ENCODE measurements at places on chromosomes 16 and 17.

- no peak for DNase-seq
These were observed 532 bp downstream of the CNTNAP1 start for GRCh38 chr17:42682722-42683403.

GRCh38 chr16:57988929-57989328 is 11.5 kb downstream of the ZNF319 start:
- no peak for DNase-seq

DNA sequence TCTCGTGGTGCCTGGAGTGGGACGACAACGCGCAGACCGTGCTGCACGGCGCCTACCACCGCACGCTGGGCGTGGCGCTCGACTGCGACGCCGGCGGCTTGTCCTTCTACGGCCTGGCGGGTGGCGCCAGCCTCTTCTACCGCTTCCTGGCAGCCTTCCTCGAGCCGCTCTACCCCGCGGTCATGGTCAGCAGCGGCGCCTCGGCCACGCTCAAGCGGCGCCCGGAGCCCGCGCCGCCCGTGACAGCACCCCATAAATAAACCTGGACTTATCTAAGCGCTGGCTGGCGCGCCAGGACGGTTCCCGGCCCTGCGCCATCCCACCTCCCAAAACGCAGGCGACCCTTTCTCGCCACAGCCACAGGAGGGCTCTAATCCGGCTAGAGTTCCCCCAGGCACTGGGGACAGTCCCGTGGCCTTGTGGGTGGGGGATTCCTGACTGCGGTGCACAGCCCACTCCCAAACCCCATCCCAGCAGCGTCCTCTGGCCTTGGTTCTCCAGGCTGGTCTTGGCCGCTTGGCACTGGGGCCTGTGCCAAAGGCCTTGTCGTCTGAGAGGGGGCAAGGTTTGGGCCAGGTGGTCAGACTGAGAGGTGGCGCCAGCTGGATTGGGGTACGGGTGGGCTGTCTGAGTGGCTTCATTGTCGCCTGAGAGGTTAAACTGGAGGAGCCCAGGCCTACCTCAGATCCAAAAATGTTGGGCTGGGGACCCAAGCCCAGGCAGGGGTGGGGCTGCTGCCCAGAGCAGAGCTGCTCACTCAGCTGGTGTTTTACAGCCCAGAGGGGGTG is 10.1 kb upstream of the SLC16A5 start:
- DNase-seq, result peak; percentile 35

GRCh38 chr16:58345574-58346354 is 46.5 kb upstream of the GINS3 start:
- DNase-seq, result no peak

- no peak for DNase-seq
These were observed 211.4 kb downstream of the BCAS3 start for GRCh38 chr17:60888812-60889709.

DNA sequence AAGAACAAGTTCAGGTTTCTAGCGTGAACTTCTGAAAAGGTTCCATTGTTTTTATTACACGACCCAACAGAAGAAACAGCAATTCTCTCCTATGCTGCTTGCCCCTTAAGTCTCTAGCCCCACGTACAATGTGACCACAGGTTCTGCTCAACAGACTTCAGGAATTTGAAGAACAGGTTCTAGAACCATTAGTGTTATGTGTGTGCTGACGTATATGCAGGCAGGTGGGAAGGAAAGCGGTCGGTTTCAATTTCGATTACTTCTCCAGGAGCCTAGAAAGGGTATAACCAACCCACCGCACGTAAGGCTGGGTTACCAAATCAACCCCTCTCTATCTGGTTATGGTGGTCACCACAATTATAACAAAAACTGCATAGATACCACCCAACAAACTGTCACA is 39.4 kb downstream of the XPO6 start:
- no peak for DNase-seq

DNA sequence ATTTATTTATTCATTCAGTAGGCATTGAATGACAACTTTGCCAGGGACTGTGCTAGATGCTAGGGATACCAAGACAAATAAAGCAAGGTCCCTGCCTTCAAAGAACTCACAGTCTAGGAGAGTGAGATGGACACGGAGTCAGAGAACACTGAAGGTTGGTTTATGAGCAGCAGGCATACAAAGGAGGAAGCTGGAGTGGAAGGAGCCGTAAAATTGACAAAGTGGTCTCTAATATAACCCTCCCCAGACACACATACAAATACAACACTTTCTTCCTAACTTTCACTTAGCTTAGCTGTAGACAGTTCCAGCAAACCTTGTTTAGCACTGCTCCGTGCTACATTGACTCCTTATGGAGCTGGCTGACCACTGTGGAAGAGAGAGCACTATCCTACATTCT is 229.7 kb downstream of the IRX3 start:
- no peak for DNase-seq

DNA sequence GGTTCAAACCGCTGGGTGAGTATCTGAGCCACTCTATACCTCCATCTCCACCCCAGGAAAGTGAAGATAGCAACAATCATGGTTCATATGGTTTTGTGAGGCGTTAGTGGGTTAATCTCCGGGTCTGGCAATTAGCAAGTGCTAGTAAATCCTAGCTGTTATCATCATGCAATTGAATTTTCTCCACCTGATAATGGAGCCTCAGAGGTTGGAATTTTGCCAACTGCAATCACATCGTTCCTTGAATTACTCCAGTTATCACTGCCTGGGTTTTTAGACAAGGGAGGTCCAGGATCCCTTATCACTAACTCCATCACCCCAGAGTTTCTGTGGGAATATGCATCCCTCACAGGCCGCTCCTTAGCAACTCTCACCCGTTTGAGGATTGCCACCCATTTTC is 311.5 kb downstream of the RBFOX1 start:
- no peak for DNase-seq

- no peak for DNase-seq
These were observed 1.3 kb upstream of the BAIAP2 start for GRCh38 chr17:81033535-81034167.

- no peak for DNase-seq
These were observed 17.1 kb downstream of the ANKFY1 start for GRCh38 chr17:4246674-4247073.

DNA sequence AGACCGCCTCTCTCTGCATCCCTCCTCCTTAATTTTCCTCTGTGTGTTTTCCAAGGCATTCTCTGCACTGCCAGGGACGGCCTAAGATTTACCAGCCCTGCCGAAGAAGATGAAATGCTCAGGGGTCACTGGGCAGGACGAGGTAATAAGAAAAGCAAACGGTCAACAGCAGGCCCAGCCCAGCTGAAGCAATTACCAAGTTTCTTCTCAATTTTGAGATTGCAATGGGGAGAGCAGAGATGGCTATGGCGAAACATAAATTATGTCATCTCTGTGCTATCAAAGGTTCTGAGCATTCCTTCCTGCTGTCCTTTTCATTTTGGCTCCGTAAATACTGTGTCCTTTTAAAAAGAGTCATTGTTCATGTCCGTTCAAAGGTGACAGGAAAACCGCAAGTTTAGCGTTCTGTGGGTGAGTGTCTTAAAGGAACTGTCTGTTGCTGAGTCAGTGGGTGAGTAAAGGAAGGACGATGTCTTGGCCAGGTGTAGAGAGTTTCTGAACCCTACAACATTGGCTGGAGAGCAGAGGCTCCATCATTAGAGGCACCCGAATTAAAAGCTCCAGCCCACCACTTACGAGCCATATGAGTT is 753.9 kb upstream of the EEF2KMT start:
- DNase-seq, result no peak

DNA sequence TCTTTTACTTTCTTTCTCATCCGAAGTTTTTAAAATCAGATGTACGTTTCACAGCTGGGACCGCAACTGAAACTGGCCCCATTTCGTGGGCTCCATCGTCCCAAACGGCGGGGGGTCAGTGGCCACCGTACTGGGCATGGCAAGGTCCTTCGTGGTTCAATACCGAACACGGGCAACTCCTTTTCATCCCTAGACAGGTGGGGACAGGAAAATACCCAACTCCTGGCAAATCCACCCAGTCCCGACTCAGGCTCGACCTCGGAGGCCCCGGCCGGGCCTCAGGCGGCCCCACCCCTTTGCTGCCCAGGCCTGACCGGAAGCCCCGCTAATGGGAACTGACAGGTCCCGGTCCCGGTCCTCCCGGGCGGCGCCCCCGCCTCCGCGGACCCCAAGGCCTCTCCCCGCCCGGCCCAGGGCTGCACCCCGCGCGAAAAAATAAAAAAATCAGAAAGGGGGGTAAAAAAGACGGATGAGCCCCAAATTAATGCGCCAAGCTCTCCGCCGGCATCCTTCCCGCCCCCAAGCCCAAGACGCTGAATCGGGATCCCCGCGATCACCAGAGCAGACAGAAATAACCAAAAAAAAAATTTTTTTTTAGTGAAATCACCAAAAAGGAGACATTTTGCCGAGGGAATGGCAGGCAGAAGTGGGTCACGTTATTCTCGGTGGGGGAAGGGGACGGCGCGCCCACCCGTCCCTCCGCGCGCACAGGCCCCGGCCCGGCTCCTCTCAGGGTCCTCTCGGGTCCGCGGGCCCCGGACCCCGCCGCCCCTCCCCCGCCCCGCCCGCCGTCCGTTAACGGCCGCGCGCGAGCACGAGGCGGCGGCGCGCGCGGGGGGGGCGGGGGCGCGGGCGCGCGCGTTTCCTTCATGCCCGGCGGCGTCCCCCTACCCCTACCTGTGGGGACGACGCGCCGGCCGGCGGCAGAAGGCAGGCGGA is 562 bp downstream of the ZC3H7A start:
- no peak for DNase-seq

GRCh38 chr16:11046382-11046931 is 102.1 kb downstream of the CLEC16A start:
- DNase-seq, result no peak

GRCh38 chr16:85716680-85717038 is 27.9 kb upstream of the GINS2 start:
- no peak for DNase-seq

GRCh38 chr17:4560421-4560820 is at the start of gene GGT6:
Gene GGT6, minus strand, starts transcription at chr17:4560577. Its CDS starts 56 bp downstream, at chr17:4560521.
- DNase-seq, result no peak

- no peak for DNase-seq
These were observed 89.8 kb downstream of the C16orf95 start for GRCh38 chr16:87227296-87227951.

- no peak for DNase-seq
These were observed 3.8 kb downstream of the CREBBP start for GRCh38 chr16:3876695-3877094.

DNA sequence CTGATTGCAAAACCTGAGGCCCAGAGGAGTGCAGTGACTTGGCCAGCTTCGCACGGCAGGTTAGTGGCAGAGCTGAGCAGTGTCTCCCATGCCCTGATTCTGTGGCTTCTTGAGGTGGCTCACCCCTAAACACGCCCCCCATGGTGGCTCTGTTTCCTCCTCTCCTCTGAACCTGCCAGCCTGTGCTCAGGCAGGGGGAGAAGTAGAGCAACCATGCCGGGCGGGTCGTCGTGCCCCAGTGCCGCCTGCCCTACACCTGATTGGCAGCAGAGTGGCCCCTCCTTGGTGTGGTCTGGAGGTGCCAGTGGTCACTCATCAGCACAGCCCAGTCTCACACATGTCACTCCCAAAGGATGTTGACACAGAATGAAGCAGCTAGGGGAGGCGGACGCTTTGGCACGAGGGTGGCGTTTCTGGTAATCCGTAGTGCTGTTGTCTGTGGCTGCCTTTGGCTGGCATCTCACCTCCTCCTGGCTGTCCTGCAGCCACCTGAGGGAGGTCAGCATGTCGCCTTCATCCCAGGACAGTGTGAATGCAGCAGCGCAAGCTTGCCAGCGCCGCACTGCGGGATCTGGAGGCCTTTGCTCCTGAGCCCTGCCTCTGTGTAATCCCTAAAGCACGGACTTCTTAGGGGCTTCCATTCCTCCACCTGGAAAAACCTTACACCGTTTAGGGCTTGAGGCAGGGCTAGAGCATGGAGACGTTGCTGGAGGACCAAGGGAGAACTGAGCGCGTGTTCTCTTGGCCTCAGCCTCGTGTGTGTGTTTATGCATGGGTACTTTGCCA is 294.7 kb downstream of the SEC14L1 start:
- DNase-seq, result no peak

DNA sequence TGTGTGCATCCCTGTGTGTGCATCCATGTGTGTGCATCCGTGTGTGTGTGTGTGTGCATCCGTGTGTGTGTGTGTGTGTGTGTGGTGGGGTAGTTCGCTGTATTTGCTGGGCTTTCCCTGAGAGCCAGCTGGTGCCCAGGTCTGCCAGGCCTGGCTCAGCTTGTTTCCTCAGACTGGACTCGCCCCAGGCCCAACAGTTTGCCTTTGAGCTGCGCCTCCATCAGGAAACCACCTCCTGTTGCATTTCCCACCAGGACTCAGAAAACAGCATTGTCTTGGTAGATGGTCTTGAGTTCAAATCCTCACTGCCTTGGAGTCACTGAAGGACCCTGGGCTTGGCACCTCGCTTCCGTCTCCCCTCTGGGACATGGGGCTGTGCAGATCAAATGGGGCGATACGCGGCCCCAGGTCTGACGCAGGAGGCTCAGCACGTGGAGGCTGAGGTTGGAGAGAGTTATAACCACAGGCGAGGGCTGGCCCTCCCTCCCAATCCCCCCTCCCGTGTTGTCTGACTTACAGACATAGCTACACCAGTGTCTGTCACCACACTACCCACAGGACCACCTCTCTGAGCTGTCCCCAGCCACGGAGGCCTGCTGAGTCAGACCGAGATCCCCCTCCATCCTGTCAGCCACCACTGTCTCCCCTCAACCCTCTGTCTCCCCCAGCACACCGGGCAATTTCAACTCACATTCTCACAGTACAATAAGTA is 4.7 kb downstream of the ITGAE start:
- peak; percentile 21 for DNase-seq
